ENCODE measurements at places on chromosomes 1 and 21. TPM values are rescaled to one million over a fixed set of nuclear protein-coding genes. Genes with fewer than 3 reads are reported as not detected.

DNA sequence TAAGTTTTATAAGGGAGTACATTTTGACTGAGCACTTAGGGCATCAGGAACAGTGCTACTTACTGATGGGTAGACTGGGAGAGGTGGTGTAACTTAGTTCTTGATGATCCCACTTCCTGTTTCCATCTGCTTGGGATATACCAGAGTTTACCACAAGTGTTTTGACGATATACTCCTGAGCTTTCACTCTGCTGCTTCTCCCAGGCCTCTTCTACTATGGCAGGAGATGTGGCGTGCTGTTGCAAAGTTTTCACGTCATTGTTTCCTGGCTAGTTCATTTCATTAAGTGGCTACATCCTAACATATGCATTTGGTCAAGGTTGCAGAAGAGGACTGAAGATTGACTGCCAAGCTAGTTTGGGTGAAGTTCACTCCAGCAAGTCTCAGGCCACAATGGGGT is 41.3 kb upstream of the LAMC2 start:
- H3K4me1 ChIP-seq = peaks cover 1% of the 10 kb centered on the region
- no peak overlapping the region for H3K27ac ChIP-seq
- no peaks in the 10 kb centered on the region for H3K36me3 ChIP-seq
- no peaks in the 10 kb centered on the region for H3K27me3 ChIP-seq
- H3K4me3 ChIP-seq = no peak overlapping the region

GRCh38 chr1:234231893-234232276 is 141.4 kb upstream of the COA6 start:
- H3K4me3 ChIP-seq = no peak overlapping the region
- H3K27ac ChIP-seq = no peak overlapping the region
- DNase-seq = no peak
- no peaks in the 10 kb centered on the region for H3K36me3 ChIP-seq
- peaks cover 6% of the 10 kb centered on the region for H3K4me1 ChIP-seq
- H3K27me3 ChIP-seq = no peaks in the 10 kb centered on the region

GRCh38 chr1:192846950-192847349 is 38.1 kb downstream of the RGS2 start:
- no peaks in the 10 kb centered on the region for H3K4me1 ChIP-seq
- no peaks in the 10 kb centered on the region for H3K27me3 ChIP-seq
- DNase-seq = no peak
- H3K36me3 ChIP-seq = no peaks in the 10 kb centered on the region

DNA sequence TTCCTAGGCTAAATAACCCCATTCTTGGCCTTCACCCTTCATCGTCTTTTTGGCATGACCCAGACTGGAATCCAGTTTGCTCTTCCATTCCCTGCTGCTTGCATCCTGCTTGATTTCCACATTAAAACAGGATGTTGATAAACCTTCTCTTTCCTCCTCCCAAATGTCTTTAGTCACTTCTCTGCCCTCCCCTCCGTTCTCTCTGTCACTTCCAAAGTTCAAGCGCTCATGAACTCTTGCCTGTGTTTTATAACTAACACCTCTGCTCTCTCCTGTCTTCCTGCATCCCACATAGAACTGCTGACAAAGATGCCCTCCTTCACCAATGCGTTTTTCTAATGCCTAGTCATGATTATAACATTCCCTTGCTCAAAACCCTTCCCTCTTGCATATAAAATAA is 65.6 kb upstream of the SLC44A3 start:
- H3K4me3 ChIP-seq = no peak overlapping the region
- no peak for DNase-seq
- no peak overlapping the region for H3K27ac ChIP-seq
- no peaks in the 10 kb centered on the region for H3K27me3 ChIP-seq
- H3K4me1 ChIP-seq = peaks cover 47% of the 10 kb centered on the region
- no peaks in the 10 kb centered on the region for H3K36me3 ChIP-seq

- no peaks in the 10 kb centered on the region for H3K36me3 ChIP-seq
- H3K4me3 ChIP-seq = no peak overlapping the region
- H3K27me3 ChIP-seq = no peaks in the 10 kb centered on the region
- H3K27ac ChIP-seq = no peak overlapping the region
- no peak for DNase-seq
Observed at GRCh38 chr1:19892129-19892528, 9.9 kb downstream of the OTUD3 start.

- no peaks in the 10 kb centered on the region for H3K36me3 ChIP-seq
- H3K4me3 ChIP-seq = no peak overlapping the region
- H3K4me1 ChIP-seq = peaks cover 10% of the 10 kb centered on the region
- no peaks in the 10 kb centered on the region for H3K27me3 ChIP-seq
- DNase-seq = no peak
Observed at GRCh38 chr1:70153739-70154138, 51.6 kb downstream of the LRRC40 start.

DNA sequence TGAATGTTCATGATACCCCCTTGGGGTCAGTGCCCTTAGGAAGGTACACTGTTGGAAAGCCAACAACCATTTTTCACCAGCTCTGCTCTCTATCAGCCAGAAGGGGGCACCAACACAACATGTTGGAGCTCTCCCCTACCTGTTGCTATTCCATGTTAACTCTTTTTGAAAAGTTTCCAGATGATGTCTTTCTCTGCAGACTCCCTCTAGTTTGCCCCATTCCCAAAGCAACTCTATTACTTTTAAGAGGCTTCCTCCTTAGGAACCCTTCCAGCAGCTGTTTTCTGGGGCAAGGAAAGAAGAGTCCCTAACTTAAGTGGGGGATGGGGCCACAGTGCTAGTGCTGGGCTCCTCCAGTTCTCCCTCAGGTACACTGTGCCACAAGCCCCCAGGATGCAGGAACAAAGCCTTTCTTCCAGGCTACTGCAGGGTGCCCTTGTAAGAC is 22.9 kb upstream of the NDC1 start:
- no peaks in the 10 kb centered on the region for H3K27me3 ChIP-seq
- peak; percentile 54 for DNase-seq
- H3K4me3 ChIP-seq = no peak overlapping the region
- H3K36me3 ChIP-seq = peaks cover 12% of the 10 kb centered on the region

DNA sequence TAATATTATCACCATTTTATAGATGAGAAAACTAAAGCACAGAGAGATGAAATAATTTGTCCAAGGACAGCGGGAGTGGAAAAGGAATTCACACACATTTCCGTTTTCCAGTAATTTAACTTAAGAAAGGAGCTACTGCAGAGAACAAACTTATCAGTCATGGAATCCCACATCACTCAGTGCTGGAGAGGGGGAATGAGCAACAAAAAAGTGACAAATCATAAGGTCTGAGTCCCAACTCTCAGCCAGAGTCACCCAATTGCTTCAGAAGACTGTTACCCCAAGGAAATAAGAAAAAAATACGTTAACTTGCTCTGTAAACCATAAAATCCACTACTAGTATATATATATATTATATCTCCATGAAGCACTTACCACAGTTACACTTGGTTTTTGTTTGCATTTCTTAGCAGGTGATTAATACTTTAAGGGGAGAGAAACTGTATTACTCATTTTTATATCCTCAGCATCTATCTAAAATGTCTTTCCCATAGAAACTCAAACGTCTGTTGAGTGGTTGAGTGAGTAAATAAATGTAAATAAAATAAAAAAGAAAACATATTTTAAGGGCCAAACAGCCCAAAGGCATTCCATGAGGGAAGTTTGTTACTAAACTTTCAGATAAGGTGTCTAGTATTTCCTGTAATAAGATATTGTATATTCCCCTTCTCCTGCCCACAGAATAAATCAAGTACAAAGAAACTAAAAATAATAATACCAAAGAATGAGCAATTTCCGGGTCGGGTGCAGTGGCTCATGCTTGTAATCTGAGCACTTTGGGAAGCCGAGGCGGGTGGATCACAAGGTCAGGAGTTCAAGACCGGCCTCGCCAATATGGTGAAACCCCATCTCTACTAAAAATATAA is 76.8 kb downstream of the SLC45A1 start:
- H3K27me3 ChIP-seq = no peaks in the 10 kb centered on the region
- DNase-seq = no peak
- no peak overlapping the region for H3K4me3 ChIP-seq
- no peaks in the 10 kb centered on the region for H3K36me3 ChIP-seq
- peaks cover 46% of the 10 kb centered on the region for H3K4me1 ChIP-seq

DNA sequence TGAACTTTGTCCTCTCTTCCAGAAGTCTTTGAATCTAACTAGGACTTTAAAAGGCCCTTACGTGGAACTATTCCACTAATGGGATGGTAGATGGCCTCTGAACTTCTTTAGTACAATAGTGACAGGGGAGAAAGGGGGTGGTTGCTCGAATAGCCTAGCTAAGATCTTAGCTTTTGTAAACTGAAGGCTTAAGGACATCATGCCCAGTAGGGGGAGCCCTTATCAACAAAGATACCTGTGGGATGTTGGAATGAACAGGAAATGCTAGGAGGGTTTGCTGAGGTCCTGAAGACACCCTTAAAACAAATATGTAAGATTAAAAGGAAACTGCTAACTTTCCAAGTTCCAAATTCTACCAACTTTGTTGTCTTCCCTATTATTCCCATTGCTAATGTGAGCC is 33.2 kb downstream of the NHLH2 start:
- no peak overlapping the region for H3K27ac ChIP-seq
- peaks cover 23% of the 10 kb centered on the region for H3K4me1 ChIP-seq
- H3K36me3 ChIP-seq = no peaks in the 10 kb centered on the region
- peak; percentile 75 for DNase-seq
- H3K4me3 ChIP-seq = no peak overlapping the region
- no peaks in the 10 kb centered on the region for H3K27me3 ChIP-seq

- peaks cover 30% of the 10 kb centered on the region for H3K4me1 ChIP-seq
- DNase-seq = no peak
- no peak overlapping the region for H3K4me3 ChIP-seq
- peak overlapping the region; percentile 90 for H3K27ac ChIP-seq
Observed at GRCh38 chr1:43451701-43452532, 1.8 kb downstream of the HYI start.

GRCh38 chr1:56034222-56034621 is 545.1 kb downstream of the PLPP3 start:
- DNase-seq = no peak
- no peak overlapping the region for H3K27ac ChIP-seq
- H3K36me3 ChIP-seq = no peaks in the 10 kb centered on the region
- H3K4me3 ChIP-seq = no peak overlapping the region
- no peaks in the 10 kb centered on the region for H3K27me3 ChIP-seq

DNA sequence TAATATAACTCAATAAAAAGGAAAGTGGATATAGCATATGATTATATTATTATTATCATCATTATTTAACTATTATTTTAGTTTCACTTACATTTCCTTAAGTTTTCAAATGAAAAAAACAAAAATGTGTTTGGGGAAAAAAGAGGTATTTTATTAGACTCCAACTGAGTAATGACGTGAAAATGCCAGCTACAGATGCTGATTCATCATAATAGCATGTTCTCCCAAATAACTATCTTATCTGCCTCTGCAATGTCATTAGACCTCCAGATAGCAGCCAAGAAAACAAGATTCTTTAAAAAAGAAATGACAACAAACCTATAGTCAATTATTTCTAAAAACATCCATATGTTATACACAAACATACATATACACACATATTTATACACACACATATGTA is 1071.9 kb upstream of the TMPRSS15 start:
- H3K4me3 ChIP-seq = no peak overlapping the region
- no peaks in the 10 kb centered on the region for H3K36me3 ChIP-seq
- no peak overlapping the region for H3K27ac ChIP-seq
- DNase-seq = no peak
- H3K27me3 ChIP-seq = no peaks in the 10 kb centered on the region

DNA sequence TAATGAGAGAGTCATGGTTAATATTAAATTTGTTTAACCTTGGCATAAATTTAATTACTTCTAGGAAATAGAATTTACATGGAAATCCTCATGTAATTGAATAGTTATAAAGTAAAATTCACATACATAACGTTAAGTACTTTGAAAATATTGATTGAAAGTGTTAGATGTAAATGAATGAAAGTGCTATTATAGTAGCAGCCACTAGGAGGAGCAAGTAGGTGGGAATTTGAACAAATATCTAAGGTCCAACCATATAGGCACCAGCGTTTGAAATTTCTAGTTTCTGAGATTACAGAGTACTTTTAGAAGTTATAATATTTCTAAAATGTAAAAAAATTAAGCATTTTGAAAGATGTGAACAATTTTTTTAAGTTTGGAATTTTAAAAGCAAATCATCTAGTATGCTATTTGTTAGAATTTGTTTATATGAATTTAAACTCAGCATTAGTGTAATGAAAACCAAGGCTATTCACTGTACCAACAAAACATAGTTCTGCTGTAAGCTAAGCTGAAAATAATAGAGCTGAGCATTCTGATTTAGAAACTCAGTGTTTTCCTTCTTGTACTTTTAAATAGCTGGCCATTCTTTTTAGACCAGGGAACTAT is 3.3 kb downstream of the B3GALT2 start:
- peak; percentile 16 for DNase-seq
- no peak overlapping the region for H3K27ac ChIP-seq
- H3K36me3 ChIP-seq = no peaks in the 10 kb centered on the region
- H3K4me1 ChIP-seq = peaks cover 50% of the 10 kb centered on the region

GRCh38 chr21:29654855-29655254 is 284.9 kb downstream of the GRIK1 start:
- no peak overlapping the region for H3K4me3 ChIP-seq
- no peaks in the 10 kb centered on the region for H3K27me3 ChIP-seq

DNA sequence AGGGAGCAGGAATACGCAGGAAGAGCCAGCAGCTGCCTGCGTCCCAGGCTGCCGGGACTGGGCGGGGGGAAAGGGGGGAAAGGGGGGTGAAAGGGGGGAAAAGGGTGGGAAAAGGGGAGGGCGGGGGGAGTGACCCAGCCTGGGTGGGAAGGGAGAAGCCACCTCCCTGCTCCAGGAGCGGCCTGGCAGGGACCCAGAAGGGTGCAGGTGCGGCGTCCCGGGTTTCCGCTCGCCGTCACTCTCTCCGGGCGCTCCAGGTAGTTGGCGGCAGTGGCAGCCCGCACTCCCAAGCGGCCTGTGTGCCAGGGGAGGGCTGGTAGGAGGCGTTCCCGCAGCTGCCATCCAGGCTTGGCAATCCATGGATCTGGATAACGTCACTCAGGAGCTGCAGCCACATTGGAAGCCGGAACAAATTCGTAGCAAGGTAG is 141.0 kb upstream of the NGF start:
- peak; percentile 87 for DNase-seq
- H3K27ac ChIP-seq = no peak overlapping the region
- no peak overlapping the region for H3K4me3 ChIP-seq
- no peaks in the 10 kb centered on the region for H3K27me3 ChIP-seq
- no peaks in the 10 kb centered on the region for H3K36me3 ChIP-seq
- peaks cover 6% of the 10 kb centered on the region for H3K4me1 ChIP-seq

- DNase-seq = no peak
- H3K27ac ChIP-seq = peak overlapping the region; percentile 53
- H3K4me1 ChIP-seq = peaks cover 29% of the 10 kb centered on the region
- no peaks in the 10 kb centered on the region for H3K27me3 ChIP-seq
- H3K36me3 ChIP-seq = no peaks in the 10 kb centered on the region
- no peak overlapping the region for H3K4me3 ChIP-seq
Observed at GRCh38 chr1:24769656-24770651, 24.7 kb downstream of the CLIC4 start.

The CSF3R gene
- 5.2 TPM for total RNA-seq

The NCF2 gene
- total RNA-seq = 9.6 TPM

The AMY1C gene
- total RNA-seq = not detected

The CLCA1 gene
- not detected for total RNA-seq

The SLFNL1 gene
- total RNA-seq = 0.78 TPM

The RGS5 gene
- 17.8 TPM for total RNA-seq

Data from body of pancreas (tissue), 4 donors.